ENCODE measurements at places on chromosomes 12 and 14. TPM values are rescaled to one million over a fixed set of nuclear protein-coding genes. Genes with fewer than 3 reads are reported as not detected.

The KRT83 gene
- not detected for total RNA-seq

The NOVA1 gene
- 2.3 TPM for total RNA-seq

GRCh38 chr12:122423258-122424165 lies 1.0 kb upstream of the CLIP1 start:
- peak; percentile 68 for DNase-seq

The IL23A gene
- 0.32 TPM for total RNA-seq

DNA sequence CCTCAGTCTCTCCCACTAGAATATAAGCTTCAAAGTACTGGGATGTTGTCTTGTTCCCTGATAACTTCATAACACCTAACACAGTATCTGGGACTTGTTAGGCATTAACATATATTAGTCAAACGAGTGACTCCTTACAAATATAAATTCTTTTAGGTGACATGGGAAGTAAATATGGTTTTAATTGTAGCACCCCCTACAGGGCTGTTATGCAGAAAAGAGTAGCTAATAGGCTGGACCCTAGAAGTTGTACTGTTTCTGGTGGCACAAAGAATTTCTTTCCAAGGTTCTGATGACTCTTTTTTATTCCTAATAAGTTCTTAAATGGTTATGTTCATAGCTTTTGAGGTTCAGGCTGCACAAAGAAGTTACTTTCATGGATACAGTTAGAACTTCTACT lies 29.8 kb downstream of the GPATCH2L start:
- DNase-seq, result no peak

GRCh38 chr14:26851793-26852192 lies 254.0 kb upstream of the NOVA1 start:
- no peak for DNase-seq

DNA sequence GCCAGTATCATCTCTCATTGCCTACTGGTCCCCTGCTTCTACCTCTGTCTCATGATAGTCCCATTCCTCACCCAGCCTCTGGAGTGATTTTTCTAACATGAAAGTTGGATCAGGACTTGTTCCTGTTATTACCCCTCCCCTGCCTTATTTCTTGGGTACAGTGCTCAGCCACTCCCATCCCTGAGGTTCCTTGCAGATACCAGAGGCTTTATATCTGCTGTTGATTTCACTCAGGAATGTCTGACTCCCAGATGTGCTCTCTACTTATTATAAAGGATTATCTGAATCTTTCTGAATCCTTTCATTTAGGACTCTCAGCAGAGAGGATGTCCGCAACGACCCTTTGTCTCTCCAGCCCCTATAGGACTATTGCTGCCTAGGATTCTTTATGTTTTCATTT lies 111.2 kb downstream of the LRRK2 start:
- DNase-seq, result no peak

DNA sequence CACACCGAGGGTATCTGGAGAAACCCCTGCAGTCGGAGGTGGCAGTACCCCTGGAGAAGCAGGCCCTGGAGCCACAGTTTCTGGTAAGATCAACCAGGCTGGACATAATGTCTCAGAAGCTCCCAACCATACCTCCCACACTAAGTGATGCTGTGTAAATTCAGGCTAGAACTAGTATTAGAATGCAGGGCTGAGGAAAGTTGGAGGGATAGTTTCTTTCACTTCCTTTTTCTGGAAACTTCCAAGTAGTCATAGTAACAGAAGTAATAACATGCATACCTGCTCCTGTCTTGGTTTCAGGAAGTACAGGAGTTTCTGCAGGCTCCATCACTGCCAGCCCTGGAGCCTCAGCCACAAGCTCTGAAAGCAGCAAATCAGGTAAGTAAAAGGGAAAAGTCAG lies 228.1 kb upstream of the CNTN1 start:
- no peak for DNase-seq

- DNase-seq, result peak; percentile 72
Observed at GRCh38 chr14:23237772-23238594, at the start of gene RNF212B. Gene RNF212B (plus strand): TSS chr14:23237936. CDS start chr14:23240346, 2,410 bp downstream.
